Thymus (tissue), 14 donors: ENCODE measurements at places on chromosomes 7 and 10. TPM values are rescaled to one million over a fixed set of nuclear protein-coding genes. Genes with fewer than 3 reads are reported as not detected.

Gene C7orf33
- not detected for polyA plus RNA-seq

Gene OPN1SW
- 0.07 TPM for polyA plus RNA-seq

Gene P4HA1
- 15.7 TPM for polyA plus RNA-seq

Gene LRIT1
- not detected for polyA plus RNA-seq

GRCh38 chr10:84029840-84030239 is 109.5 kb upstream of the GHITM start:
- no peak overlapping the region for H3K4me3 ChIP-seq
- no peaks in the 10 kb centered on the region for H3K36me3 ChIP-seq
- no peak for DNase-seq

- H3K4me3 ChIP-seq = no peak overlapping the region
- DNase-seq = no peak
- H3K36me3 ChIP-seq = no peaks in the 10 kb centered on the region
- no peaks in the 10 kb centered on the region for H3K27me3 ChIP-seq
Measured at GRCh38 chr10:110530131-110530831, 32.6 kb downstream of the DUSP5 start.

GRCh38 chr7:55425141-55425752 is 60.1 kb downstream of the LANCL2 start:
- no peak overlapping the region for H3K4me3 ChIP-seq
- no peak for DNase-seq
- H3K4me1 ChIP-seq = peaks cover 7% of the 10 kb centered on the region
- peaks cover 12% of the 10 kb centered on the region for H3K36me3 ChIP-seq
- no peaks in the 10 kb centered on the region for H3K27me3 ChIP-seq
- no peak overlapping the region for H3K27ac ChIP-seq

GRCh38 chr10:123928427-123928826 is 36.8 kb upstream of the CPXM2 start:
- no peaks in the 10 kb centered on the region for H3K36me3 ChIP-seq
- H3K27me3 ChIP-seq = no peaks in the 10 kb centered on the region
- no peak overlapping the region for H3K4me3 ChIP-seq
- no peaks in the 10 kb centered on the region for H3K4me1 ChIP-seq
- no peak overlapping the region for H3K27ac ChIP-seq

DNA sequence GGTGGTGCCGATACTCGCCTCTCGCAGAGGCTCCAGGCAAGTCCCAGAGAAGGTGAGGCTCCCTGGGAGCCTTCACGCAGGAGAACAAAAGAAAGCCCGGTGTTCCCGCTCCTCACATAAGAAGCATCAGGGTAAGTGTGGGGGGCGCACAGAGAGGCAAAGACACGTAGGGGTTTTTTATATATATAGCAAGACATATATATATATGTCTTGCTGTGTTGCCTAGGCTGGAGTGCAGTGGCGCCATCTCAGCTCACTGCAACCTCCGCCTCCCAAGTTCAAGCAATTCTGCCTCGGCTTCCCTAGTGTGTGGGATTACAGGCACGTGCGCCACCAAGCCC is 61.3 kb downstream of the PDIA4 start:
- no peaks in the 10 kb centered on the region for H3K27me3 ChIP-seq
- no peak overlapping the region for H3K27ac ChIP-seq
- no peak for DNase-seq
- no peaks in the 10 kb centered on the region for H3K4me1 ChIP-seq
- H3K4me3 ChIP-seq = no peak overlapping the region
- no peaks in the 10 kb centered on the region for H3K36me3 ChIP-seq
